ENCODE measurements at places on chromosomes 13 and 19. TPM values are rescaled to one million over a fixed set of nuclear protein-coding genes. Genes with fewer than 3 reads are reported as not detected.

The C19orf81 gene
- total RNA-seq: not detected

The DLL3 gene
- total RNA-seq: not detected

The ZNF302 gene
- total RNA-seq: 36.2 TPM

DNA sequence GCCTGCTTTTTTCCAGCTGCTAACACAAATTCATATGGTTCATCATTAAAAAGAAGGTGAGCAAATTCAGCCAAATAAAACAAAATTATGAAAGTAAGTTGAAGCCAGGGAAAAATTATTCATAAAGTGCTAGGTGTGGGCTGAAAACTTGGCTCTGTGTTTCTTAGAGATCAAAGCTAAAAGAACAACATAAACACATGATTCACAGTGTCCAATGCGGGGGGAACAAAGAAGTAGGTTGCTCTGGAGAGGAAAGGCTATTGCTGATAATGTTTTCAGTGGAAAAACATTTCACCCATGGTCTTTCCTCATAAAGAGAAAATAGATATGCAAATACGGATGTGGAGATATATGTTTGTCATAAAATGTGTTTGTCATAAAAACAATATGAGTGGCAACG is 1691.5 kb upstream of the SLC10A2 start:
- H3K4me1 ChIP-seq: no peaks in the 10 kb centered on the region
- DNase-seq: no peak
- no peaks in the 10 kb centered on the region for H3K27me3 ChIP-seq

DNA sequence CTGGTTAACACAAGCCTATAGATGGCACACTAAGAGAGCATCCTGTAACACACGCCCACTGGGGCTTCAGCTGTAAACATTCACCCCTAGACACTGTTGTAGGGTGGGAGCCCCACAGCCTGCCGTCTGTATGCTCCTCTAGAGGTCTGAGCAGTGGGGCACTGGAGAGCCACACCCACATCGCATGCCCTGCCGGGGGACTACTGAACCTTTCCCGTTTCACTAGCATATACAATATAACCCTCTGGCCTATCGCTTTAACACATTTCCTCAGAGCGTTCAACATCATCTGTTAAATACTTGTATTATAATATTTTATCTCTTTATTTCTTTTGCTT is 73.4 kb downstream of the PCDH9 start:
- no peaks in the 10 kb centered on the region for H3K27me3 ChIP-seq
- H3K27ac ChIP-seq: no peak overlapping the region
- H3K4me3 ChIP-seq: no peak overlapping the region
- H3K36me3 ChIP-seq: no peaks in the 10 kb centered on the region

DNA sequence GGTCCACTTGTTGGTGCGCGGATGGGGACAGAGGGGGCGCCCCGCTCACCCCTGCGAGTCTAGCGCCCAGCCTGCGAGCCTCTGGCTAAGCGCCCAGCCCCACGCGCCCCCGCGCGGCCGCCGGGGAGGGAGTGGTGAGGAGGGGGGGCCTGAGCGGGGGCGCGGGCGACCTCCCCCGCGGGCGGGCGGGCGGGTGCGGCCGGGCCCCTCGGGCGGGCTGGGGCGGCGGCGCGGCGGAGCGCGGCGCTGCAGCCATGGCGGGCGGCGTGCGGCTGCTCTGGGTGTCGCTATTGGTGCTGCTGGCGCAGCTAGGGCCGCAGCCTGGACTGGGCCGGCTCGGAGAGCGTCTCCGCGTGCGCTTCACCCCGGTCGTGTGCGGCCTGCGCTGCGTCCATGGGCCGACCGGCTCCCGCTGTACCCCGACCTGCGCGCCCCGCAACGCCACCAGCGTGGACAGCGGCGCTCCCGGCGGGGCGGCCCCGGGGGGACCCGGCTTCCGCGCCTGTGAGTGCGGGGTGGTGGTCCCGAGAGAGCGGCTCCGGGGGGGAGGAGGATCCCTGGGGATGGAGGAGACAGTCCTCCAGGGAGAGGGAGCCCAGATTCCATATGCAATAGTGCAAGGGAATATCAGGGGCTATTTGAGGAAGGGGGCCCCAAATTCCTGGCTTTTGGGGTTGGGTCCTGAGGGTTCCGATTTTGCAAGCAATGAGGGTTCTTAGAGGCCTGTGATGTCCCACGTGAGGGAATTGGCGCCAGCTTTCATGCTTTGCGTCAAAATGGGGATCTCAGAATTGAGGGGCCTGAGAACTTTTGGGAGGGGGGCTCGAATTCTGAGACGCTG is at the start of gene LTBP4:
TSS of gene LTBP4 (plus strand) at position 236 of the 841 bp plus-strand sequence. CDS start at position 255, 19 bp downstream.
- peak; percentile 84 for DNase-seq
- H3K4me1 ChIP-seq: peaks cover 89% of the 10 kb centered on the region
- H3K4me3 ChIP-seq: peak within 1 kb of the TSS; percentile 96
- peak within 1 kb of the TSS; percentile 83 for H3K27ac ChIP-seq
- peaks cover 15% of the 10 kb centered on the region for H3K27me3 ChIP-seq
- H3K36me3 ChIP-seq: no peaks in the 10 kb centered on the region

GRCh38 chr19:6099599-6099998 is 10.7 kb downstream of the RFX2 start:
- no peaks in the 10 kb centered on the region for H3K36me3 ChIP-seq
- no peaks in the 10 kb centered on the region for H3K27me3 ChIP-seq
- no peak for DNase-seq
- H3K27ac ChIP-seq: peak overlapping the region; percentile 69

GRCh38 chr19:54152267-54152666 is 7.3 kb downstream of the LENG1 start:
- peaks cover 11% of the 10 kb centered on the region for H3K4me1 ChIP-seq
- H3K27ac ChIP-seq: no peak overlapping the region
- no peak overlapping the region for H3K4me3 ChIP-seq
- peaks cover 100% of the 10 kb centered on the region for H3K36me3 ChIP-seq
- no peaks in the 10 kb centered on the region for H3K27me3 ChIP-seq

DNA sequence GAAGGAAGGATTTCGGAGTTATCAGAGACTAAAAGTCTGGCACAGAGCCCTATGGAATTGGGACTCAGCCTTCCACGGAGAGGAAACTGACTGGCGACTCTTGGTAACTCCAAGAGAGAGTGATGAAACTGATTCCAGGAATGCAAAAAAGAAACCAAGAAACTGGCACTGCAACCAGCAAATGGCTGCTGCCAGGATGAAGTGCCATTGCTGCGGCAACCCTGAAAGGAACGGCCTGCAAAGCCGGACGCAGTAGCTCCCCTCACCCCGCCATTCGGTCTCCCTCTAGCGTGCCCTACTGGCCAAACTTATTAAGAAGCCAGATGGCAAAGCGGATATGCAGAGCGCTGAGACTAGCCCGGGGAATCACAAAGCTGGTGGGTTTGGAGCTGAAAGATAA is 236.0 kb downstream of the PCDH9 start:
- H3K27me3 ChIP-seq: no peaks in the 10 kb centered on the region
- no peaks in the 10 kb centered on the region for H3K4me1 ChIP-seq
- H3K36me3 ChIP-seq: no peaks in the 10 kb centered on the region
- peak; percentile 68 for DNase-seq
- no peak overlapping the region for H3K27ac ChIP-seq

DNA sequence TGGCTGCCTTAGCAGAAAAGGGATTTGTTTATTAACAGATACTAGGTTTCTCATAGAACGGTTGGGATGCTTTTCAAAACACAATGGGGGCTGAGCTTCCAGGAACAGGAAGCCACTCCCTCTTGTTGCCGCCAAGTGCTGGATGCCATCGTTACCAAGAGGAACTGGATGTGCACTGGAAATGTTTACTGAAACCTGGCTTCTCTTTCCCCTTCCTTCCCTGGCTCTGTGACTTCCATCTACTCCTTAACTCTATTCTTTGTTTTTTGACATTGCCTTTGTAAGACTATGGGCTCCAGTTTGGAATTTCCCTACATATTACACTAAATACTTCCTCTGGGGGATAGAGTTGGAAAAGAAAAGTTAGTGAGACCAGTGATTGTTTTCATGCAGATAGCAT is 11.7 kb upstream of the KL start:
- H3K4me1 ChIP-seq: no peaks in the 10 kb centered on the region
- DNase-seq: peak; percentile 48
- no peaks in the 10 kb centered on the region for H3K27me3 ChIP-seq
- H3K36me3 ChIP-seq: no peaks in the 10 kb centered on the region

DNA sequence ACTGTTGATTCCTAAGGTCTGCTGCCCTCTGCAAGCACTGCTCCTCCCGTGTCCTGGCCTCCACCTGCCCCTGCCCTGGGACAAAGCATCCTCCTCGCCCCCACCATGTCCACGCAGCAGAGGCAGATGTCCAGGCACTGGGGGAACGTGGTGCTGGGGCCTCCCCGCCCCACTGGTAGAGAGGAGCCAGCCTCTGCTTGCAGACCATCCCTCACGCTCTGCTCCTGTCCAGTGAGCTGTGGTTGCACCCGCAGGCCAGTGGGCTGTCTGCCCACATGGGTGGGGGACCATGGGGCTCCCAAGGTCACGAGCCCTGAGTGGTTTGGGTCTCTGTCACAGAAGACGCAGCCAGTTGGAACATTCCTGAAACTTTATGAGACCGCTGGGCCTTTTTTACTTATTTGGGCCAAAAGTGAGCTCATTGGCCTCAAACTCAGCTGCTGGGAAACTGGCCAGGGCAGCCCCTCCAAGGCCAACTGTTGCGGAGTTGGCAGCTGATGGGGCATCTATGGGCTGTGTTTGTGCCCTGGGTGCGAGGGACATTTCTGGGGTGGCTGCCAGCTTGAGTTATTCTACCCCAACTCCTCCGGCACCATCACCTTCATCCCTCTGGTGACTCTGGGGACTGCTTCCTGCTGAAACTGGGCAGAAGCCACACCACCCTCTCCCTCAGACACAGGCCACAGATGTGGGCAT is 64.8 kb upstream of the F7 start:
- H3K4me1 ChIP-seq: peaks cover 18% of the 10 kb centered on the region
- no peaks in the 10 kb centered on the region for H3K27me3 ChIP-seq

- H3K27ac ChIP-seq: no peak overlapping the region
- H3K4me1 ChIP-seq: no peaks in the 10 kb centered on the region
- H3K27me3 ChIP-seq: no peaks in the 10 kb centered on the region
- H3K4me3 ChIP-seq: no peak overlapping the region
Observed at GRCh38 chr19:53624771-53625545, 6.8 kb upstream of the DPRX start.

DNA sequence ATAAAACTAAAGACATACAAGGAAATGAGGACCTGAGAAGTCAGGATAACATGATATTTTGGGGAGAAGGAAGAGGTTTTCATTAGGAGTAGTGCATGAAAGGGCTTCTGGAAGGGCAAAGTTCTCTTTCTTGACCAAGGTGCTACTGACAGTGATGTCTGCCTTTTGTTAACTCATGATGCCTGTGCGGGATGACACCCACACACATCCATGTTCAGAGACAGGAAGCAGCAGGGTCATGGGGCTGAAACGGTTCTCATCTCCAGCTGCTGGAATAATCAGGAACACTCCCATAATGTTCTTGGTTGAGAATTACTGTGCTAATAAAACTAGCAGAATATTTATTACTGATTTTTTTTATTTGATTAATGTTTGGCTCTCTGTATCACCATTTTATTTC is 29.1 kb downstream of the KCNC3 start:
- no peaks in the 10 kb centered on the region for H3K27me3 ChIP-seq
- no peak overlapping the region for H3K4me3 ChIP-seq
- no peaks in the 10 kb centered on the region for H3K36me3 ChIP-seq
- no peaks in the 10 kb centered on the region for H3K4me1 ChIP-seq
- DNase-seq: no peak
- no peak overlapping the region for H3K27ac ChIP-seq

DNA sequence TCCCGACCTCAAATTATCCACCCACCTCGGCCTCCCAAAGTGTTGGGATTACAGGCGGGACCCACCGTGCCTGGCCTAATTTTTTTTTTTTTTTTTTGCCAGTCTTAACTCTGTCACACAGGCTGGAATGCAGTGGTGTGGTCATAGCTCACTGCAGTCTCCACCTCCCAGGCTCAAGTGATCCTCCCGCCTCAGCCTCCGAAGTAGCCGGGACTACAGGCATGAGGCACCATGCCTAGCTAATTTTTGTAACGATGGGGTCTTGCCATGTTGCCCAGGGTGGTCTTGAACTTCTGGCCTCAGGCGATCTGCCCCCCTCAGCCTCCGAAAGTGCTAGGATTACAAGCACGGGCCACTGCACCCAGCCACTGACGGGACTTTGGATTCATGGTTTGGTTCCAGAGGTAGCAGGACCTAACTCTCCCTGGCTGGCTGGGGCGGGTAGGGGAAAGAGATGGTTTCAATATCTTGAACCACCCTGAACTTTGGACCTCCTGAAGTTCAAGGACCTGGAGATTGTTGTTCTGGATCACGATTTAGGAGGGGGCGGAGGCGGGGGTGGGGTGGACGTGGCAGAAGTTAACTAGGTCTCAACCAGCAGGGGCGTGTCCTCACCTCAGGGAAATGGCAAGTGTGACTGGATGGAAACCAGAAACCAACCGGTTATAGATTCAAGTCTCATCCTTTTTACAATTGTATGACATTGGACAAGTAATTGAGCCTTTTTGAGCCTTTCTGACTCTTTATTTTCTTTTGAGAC is 40.8 kb downstream of the IER2 start:
- no peaks in the 10 kb centered on the region for H3K36me3 ChIP-seq
- no peaks in the 10 kb centered on the region for H3K27me3 ChIP-seq
- DNase-seq: no peak
- H3K27ac ChIP-seq: no peak overlapping the region
- no peak overlapping the region for H3K4me3 ChIP-seq

DNA sequence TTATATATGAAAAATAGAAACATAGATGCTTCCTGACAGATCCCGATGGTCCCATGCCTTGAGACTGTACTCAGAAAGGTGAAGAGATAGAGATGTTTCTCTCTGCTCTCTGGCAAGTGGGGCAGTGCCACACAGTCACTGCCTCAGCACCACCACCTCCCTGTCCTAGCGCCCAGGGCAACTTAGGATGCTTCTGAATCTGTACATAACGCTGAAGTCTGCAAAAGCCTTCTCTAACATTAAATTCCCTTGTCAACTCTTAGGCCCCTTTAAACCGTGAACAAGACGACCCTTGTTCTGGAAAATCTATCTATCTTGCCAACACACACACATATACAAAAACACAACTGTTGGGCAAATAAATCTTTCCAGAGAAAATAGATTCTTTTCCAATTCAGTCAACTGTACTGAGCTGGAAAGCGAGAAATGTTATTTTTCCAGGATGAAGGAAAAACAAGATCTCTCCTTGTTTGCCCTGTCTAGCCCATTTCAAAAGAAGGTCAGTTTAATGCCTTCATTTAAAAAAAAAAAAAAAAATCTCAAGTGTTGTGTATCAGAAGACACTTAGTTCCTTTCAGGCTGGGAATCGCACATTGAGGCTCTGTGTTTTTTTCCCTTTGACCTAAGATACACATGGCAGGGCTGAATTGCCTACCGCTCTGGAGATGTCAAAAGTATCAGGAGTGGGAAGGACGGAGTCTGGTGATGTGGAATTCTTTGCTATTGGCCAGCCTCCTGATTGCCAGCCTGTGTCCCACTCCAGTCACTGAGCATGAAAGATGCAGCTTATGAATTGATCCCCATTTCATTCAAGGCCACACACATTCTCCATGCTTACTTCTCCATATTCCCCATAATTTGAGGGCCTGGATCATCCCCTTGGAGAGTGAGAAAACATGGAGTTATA is 241.4 kb downstream of the LACC1 start:
- no peak overlapping the region for H3K4me3 ChIP-seq
- no peaks in the 10 kb centered on the region for H3K27me3 ChIP-seq
- DNase-seq: no peak
- no peaks in the 10 kb centered on the region for H3K36me3 ChIP-seq
- H3K4me1 ChIP-seq: peaks cover 21% of the 10 kb centered on the region
